Esophagus muscularis mucosa (tissue), 4 donors: ENCODE measurements at places on chromosomes 6 and 20.

DNA sequence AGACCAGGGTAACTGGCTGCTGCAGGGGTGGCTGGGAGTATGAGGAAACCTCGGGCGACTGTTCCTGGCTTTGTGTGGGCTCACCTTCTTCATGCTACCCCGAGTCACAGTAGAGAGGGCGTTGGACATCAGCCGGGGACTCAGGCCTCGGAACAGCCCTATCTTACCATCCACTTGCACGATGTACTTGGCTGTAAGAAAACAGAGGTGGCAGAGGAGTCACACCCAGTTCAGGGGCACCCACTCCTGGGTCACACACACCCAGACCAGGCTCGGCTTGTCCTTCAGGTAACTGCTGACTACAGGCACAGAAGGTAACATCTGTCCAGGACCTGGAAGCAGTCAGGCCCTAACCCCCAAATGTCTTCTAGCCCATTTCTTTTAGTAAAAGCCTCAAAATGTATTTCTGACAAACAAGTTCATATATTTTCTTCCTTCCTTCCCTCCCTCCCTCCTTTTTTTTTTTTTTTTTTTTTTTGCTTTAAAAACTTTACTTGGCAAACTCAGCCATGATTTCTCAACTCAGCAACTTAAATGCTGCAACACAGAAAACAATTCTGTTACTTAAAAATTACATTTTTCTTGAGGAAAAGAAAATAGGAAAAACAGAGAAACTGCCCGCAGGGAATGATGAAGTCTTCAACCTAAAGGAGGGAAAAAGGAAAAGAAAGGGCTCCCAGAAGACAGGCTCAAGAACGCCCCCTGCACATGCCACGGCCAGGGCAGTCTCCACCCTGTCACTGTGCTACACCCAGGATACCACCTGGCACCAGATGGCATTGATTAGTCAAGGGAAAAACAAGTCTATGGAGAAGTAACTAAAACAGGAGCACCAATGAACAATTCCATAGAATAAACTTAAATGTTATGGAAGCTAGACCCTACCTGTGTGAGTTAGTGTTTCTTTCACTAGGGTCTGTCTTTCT is 7.3 kb downstream of the MTCH1 start:
- DNase-seq = no peak

- no peak for DNase-seq
These were observed 27.4 kb downstream of the RREB1 start for GRCh38 chr6:7134999-7135745.

DNA sequence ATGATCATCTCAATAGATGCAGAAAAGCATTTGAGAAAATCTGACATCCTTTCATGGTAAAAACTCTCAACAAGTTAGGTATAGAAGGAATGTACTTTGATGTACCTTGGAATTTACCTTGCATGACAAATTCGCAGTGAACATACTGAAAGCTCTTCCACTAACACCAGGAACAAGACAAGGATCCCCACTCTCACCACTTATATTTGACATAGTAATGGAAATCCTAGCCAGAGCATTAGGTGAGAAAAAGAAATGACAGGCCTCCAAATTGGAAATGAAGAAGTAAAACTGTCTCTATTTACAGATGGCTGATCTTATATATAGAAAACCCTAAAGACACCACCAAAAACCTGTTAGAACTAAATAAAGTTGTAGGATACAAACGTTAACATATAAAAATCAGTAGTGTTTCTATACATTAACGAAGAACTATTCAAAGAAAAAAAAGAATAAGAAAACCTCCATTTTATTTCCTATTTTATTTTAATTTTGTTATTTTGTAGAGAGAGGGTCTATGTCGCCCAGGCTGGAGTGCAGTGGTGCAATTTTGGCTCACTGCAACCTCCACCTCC is 26.9 kb downstream of the PCNA start:
- no peak for DNase-seq

DNA sequence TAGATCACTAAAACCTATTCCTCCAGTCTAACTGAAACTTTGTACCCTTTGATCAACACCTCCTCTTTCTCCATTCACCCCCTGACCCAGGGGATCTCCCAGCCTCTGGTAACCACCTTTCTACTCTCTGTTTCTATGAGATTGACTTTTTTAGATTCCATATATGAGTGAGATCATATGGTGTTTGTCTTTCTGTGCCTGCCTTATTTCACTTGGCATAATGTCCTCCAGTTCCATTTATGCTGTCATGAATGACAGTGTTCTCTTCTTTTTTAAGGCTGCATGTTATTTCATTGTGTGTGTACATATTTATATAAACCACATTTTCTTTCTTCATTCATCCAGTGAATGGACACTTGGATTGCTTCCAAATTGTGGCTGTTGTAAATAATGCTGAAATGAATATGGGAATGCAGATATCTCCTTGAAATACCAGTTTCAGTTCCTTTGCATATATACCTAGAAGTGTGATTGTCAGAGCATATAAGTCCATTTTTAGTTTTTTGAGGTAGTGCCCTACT is 57.7 kb downstream of the DHX35 start:
- no peak for DNase-seq

GRCh38 chr6:147534116-147534860 is 25.8 kb downstream of the SAMD5 start:
- DNase-seq = no peak

DNA sequence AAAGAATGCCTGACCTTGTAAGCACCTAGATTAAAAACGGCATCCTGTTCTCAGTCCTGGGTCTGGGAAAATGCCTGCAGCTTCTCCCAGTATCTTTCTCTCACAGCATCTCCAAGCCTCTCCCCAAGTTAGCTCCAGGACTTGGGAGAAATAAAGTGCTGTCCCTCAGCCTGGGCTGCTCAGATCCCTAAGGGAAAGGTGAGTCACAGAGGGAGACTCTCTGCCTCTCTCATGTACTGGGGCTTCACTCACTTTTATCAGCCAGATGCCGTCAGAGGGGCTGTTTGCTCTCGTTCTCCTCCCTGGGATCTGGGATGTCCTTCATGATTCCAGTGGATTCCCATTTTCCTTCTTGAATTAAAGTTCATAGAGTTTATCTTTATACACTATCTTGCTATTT is 293.6 kb downstream of the COL12A1 start:
- DNase-seq = no peak

DNA sequence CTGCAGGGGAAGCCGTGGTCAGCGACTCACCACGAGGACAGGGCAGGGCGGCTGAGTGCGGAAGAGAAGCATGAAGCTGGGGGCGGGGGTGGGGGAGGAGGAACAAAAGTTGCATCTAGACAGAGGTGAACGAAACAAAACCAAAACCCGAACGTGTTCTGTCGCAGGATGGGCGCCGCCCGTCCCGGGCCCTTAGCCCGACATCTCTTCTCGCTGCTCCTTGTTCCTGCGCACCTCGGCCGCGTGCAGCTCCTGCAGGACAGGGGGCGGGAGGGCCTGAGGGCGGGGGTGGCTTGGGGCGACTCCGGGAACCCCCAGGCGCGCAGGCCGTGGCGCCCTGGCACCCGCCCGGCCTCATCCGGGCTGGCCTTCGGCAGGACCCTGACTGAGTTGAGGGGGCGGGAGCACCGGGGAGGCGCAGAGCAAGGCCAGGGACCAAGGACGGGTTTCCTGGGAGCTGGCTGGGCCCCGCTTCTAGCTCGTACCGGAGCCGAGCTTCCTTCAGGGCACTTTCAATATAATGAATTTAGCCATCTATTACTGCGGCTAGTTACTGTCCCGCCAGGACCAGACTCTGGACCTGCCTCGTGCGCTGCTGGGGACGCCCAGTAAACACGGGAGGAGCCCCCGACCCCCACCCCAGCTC is 12.0 kb downstream of the STMN3 start:
- DNase-seq = no peak

- no peak for DNase-seq
These were observed 431.0 kb upstream of the IRAK1BP1 start for GRCh38 chr6:78436335-78436734.

DNA sequence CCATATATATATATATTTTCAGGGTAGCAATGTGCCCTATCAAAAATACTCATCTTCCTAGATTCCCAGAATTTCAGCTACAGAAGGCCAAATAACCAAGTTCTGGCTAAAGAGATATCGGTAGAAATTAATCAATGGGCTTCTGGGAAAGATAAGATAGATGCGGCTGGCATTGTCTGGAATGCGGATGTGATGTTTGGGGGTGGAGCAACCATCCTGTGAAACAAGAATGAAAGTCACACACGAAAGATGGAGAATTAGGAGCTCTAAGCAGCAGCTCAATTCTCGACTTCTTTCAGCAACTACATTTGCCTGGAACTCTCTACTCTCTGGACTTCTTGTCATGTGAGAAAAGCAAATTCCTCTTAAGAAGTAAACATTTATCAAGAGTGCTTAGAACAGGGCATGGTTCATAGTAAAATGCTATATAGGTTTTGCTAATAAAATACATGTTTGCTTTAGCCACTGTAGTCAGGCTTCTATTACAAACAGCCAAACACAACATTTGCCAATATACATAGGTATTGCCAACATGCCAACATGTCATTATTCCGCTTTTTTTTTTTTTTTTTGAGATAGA is 90.8 kb downstream of the CLIC5 start:
- no peak for DNase-seq

DNA sequence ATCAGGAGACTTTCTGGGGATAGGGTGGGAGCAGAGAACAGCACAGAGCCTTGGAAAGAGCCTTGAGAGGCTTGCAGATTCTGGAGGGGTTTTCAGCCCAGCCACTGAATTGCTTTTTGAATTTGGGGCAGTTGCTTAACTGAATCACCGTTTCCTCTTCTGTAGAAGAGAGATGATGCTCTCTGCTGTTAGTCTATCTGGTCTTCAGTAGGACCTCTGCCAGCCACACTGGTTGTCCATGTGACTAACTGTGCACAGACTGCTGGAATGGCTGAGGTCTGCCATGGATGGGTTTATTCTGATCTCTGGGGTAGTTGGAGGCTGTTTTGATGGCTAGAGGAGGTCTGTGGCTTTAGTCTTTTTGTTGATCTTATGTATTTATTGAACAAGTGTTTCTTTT is 21.4 kb upstream of the PRDM1 start:
- DNase-seq = peak; percentile 39
